ENCODE measurements at places on chromosomes 6 and 20.

GRCh38 chr6:49913636-49914375 lies 47.5 kb upstream of the CRISP1 start:
- no peak for DNase-seq

- DNase-seq, result no peak
Measured at GRCh38 chr6:134950482-134950881, 581 bp upstream of the ALDH8A1 start.

- no peak for DNase-seq
Measured at GRCh38 chr6:79040083-79040482, 38.0 kb downstream of the PHIP start.

GRCh38 chr6:156773935-156774852 lies 3.0 kb upstream of the ARID1B start:
- no peak for DNase-seq

DNA sequence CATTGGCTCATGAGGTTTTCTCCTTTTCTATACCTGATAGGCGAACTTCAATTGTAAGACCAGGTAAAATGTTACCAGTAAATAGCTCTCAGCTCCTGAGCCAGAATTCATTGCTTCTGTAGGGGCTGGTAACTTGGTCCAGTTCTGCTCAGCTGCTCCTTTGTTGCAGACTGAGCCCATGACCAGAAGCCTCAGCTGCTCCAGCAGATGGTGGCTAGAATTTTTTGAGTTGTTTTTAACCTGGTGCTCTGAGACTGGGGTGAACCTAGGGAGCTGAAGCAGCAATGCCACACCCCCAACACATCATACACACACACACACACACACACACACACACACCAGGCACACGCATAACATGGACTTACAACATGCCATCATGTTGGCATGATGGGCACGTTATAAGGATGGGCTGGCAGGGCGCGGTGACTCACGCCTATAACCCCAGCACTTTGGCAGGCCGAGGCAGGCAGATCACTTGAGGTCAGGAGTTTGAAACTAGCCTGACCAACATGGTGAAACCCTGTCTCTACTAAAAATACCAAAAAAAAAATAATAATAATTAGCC lies 103.1 kb downstream of the QRSL1 start:
- no peak for DNase-seq

DNA sequence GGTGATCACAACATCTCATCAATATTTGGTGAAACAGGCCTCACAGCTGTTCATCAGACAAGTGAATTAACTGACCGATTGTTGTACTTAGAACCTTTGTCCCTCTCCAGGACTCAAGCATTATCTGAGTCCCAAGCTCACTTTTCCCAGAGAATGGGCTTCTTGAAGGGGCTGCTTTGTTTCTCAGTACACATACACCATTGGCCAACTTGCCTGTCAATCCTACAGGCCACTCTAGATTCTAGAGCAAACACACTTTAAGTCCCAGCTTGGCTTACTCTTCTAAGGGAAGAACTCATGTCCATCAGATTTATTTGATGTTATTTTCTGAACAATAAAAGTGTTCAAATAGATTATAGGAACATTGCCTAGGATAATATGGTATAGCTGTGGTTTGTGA lies 249.5 kb downstream of the BCKDHB start:
- no peak for DNase-seq

DNA sequence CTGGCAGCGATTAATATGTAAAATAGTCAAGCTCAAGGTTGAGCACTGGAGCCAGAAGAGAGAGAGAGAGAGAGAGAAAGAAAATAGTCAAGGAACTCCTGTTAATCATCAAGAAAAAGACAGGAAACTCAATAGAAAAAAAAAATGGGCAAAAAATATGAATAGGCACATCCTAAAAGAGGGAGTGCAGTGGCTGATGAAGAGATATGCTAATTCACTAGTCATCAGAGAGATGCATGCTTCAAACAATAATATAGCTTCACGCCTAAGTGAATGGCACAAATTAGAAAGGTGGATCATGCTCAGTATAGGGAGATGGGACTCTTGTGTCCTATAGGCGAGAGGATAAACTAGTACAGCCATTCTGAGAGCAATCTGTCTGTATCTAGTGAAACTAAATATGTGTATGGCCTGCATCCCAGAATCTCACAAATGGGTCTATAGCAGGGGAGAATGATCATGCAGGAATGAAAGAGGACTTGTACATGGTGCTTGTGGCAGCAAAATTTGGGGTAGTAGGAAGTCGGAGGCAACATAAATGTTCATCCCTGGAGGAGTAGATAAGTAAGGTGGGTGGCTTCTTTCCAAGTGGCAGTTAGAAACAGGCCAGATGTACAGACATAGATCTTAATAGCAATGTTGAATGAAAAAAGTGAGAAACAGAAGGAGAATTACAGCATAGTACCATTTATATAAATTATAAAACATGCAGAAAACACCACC lies 176.8 kb downstream of the VEGFA start:
- no peak for DNase-seq

DNA sequence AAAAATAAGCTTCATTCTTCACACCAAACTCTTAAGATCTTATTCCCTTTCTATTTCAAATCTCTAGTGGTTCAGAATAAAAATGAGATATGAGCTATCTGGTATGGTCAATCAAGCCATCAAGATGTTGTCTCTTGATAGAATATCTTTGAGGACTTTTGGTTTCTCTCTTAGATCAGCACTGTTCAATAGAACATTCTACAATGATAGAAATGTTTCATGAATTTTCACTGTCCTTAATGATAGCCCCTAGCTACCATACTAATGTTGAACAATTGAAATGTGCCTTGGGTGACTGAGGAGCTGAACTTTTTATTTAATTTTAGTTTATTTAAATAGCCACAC lies 24.1 kb upstream of the HINT3 start:
- no peak for DNase-seq

GRCh38 chr6:38176797-38177751 lies 357.5 kb downstream of the ZFAND3 start:
- DNase-seq, result no peak

DNA sequence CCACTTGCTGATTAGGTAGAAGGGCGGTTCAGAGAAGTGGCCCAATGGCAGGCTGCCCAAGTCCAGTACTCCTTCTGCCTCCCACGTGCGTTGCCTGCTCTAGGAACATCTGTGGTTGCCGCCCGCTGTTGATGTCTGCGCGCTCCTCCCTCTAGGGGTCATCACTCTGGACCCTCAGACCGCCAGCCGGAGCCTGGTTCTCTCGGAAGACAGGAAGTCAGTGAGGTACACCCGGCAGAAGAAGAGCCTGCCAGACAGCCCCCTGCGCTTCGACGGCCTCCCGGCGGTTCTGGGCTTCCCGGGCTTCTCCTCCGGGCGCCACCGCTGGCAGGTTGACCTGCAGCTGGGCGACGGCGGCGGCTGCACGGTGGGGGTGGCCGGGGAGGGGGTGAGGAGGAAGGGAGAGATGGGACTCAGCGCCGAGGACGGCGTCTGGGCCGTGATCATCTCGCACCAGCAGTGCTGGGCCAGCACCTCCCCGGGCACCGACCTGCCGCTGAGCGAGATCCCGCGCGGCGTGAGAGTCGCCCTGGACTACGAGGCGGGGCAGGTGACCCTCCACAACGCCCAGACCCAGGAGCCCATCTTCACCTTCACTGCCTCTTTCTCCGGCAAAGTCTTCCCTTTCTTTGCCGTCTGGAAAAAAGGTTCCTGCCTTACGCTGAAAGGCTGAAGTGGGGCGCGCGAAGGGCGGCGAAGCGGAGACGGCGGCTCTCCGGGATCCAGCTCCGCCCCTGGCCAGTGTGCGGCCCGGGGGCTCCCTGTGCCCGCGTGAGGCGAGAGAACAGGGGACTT lies 8.5 kb downstream of the TRIM15 start:
- no peak for DNase-seq

GRCh38 chr20:45919542-45920399 lies 7.8 kb upstream of the PLTP start:
- DNase-seq, result no peak

- DNase-seq, result no peak
Measured at GRCh38 chr20:15931897-15932296, 641.4 kb downstream of the KIF16B start.

- no peak for DNase-seq
Measured at GRCh38 chr20:7452890-7453289, 487.4 kb downstream of the HAO1 start.

DNA sequence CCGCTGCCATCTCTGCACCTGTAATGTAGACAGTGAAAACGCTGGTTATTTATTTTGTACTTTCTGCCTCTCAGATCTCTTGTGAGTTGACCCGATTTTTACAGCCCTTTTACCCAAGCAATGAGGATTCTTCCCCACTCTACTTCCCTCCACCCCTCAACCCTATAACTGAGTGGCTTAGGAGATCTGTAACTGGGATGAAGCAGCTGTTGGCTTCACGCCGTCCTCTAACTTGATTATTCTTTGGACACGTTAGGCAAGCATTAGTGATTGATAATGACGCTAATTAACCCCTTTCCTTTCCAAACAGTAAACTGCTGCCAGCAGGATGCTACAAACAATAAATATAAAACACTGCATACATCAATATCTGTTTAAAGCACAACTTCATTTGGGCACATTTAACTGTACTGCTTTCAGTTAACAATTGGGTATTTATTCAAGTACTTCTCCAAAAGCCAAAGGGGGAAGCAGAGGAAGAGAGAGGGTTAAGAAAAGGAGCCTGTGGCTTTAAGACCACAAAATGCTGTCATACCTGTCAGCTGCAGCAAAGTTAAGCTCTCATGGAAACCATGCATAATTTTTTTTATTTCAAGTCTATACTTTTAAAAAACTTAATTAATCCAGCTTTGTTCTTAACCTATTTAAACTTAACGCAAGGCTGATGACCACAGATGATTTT lies 21.2 kb downstream of the TFAP2A start:
- no peak for DNase-seq

DNA sequence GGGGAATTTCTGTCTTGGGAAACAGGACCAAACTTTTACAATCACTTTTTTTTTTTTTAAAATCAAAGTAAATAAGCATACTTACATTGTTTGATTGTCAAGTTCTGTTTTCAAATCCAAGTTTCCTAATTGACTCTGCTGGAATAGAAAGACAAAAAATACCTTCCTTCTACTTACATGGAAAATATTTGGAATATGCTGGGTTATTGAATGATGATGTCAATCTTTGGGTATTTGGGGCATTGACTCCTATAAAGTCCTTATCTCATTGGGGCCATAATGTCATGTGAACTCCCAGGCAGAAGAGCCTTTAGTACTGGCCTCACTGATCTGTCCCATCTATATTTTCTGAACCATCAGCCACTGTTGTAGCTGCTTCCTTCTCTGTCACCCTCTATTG lies 122.6 kb upstream of the NOX3 start:
- no peak for DNase-seq

- DNase-seq, result no peak
Measured at GRCh38 chr6:116309001-116309400, 29.3 kb upstream of the TSPYL1 start.

GRCh38 chr20:40481743-40482458 lies 207.1 kb downstream of the MAFB start:
- DNase-seq, result no peak

- DNase-seq, result no peak
Measured at GRCh38 chr6:47379328-47379727, 69.6 kb upstream of the TNFRSF21 start.

DNA sequence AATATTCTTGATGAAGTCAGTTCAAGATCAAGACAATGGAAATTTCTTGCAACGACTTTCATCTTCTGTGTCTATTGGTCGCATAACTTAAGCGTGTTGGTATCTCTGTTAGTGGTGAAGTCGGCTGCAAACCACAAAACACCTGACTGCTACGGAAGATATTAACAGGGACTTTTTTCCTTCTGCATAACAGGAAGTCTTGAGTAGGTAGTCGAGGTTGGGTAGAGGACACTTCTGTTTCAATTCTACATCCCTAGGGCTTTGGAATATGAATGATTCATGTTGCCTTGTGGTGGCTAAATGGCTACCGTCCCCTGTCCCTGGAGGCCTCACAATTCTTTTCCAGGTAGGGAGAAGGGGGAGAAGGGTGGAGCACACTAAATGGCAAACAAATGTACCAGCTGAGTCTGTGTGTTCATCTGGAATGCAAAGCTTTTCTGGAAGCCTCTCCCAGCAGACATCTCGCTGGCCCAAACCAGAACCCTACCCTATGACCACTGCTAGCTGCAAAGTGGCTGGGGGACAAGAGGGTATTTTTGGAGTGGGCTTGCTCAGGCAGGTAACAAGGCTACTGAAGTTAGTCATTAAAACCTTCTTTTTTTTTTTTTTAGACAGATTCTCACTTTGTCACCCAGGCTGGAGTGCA lies 34.6 kb upstream of the NKX2-2 start:
- no peak for DNase-seq

GRCh38 chr20:19049514-19049913 lies 162.9 kb upstream of the SLC24A3 start:
- DNase-seq, result no peak

- no peak for DNase-seq
Measured at GRCh38 chr6:168071620-168072019, 7.4 kb downstream of the FRMD1 start.

- no peak for DNase-seq
Measured at GRCh38 chr6:140046016-140046632, 671.7 kb upstream of the CITED2 start.

GRCh38 chr6:141024526-141024925 lies 1108.2 kb upstream of the GJE1 start:
- DNase-seq, result no peak

DNA sequence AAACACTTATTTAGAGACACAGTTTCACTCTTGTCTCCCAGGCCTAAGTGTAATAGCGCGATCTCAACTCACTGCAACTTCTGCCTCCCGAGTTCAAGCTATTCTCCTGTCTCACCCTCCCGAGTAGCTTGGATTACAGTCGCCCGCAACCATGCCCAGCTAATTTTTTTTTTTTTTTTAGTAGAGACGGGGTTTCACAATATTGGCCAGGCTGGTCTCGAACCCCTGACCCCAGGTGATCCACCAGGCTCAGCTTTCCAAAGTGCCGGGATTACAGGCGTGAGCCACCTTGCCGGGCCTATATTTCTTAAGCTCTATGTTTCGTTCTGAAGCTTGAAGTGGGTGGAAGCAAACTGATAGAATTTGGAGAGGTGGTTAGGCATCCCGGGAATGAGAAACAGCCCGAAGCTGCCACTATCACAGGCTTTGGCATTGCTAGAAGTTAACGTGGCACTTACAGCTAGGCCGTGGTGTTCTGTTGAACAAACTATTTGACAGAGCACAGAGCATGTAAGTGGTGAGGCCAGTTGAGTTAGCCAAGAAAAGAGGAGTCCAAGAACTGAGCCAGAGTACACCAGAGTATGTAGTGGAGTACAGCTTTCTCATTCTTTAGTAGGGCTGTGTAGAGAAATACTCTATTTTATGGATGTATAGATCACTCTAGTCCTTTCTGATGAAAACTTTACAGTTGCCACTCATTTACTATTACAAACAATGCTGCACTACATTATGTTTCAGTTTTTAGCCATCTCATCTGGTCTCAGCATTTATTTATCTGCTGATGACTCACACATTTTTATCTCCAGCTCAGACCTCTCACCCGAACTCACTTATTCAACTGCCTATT lies 62.0 kb upstream of the HFE start:
- no peak for DNase-seq

Data from stimulated activated CD4-positive, alpha-beta T cell treated with anti-CD3 and anti-CD28 coated beads, Interleukin-4, amount 100 ng/mL, for 48 hours (primary cell).